ENCODE measurements at places on chromosomes 1 and 21. TPM values are rescaled to one million over a fixed set of nuclear protein-coding genes. Genes with fewer than 3 reads are reported as not detected.

- peak; percentile 46 for ATAC-seq
Observed at GRCh38 chr1:176858433-176858916, 306.0 kb downstream of the ASTN1 start.

The CD53 gene
- 1.1 TPM for total RNA-seq

The OR2W3 gene
- total RNA-seq, result 0.43 TPM

- peak; percentile 66 for ATAC-seq
Observed at GRCh38 chr1:233614173-233614742, 352 bp downstream of the KCNK1 start.

The PEAR1 gene
- 0.41 TPM for total RNA-seq

DNA sequence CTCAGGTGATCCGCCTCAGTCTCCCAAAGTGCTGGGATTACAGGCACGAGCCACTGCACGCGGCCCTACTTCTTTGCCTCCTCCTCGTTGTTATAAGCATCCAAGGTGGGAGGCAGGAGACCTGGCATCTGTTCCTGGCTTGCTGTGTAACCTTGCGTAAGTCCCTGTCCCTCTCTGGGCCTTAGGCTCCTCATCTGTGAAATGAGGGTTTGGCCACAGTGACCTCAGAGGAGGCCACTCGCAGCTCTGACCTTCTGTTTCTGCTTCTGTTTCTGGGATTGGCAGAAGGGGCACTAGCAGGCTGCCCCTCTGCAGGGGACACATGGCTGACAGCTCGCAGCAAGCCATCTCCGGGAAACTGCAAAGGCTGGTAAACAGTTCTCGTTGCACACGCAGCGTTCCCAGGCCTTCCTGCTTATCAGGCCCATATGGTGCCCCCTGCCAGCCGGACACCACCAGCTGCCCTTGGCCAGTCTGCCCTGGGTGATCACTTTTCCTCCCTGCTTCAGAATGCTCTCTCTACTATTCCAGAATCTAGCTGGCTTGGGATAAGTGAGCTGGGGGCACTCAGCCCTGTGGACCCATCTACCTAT, 2.6 kb upstream of the LDLRAP1 start:
- ATAC-seq, result no peak

DNA sequence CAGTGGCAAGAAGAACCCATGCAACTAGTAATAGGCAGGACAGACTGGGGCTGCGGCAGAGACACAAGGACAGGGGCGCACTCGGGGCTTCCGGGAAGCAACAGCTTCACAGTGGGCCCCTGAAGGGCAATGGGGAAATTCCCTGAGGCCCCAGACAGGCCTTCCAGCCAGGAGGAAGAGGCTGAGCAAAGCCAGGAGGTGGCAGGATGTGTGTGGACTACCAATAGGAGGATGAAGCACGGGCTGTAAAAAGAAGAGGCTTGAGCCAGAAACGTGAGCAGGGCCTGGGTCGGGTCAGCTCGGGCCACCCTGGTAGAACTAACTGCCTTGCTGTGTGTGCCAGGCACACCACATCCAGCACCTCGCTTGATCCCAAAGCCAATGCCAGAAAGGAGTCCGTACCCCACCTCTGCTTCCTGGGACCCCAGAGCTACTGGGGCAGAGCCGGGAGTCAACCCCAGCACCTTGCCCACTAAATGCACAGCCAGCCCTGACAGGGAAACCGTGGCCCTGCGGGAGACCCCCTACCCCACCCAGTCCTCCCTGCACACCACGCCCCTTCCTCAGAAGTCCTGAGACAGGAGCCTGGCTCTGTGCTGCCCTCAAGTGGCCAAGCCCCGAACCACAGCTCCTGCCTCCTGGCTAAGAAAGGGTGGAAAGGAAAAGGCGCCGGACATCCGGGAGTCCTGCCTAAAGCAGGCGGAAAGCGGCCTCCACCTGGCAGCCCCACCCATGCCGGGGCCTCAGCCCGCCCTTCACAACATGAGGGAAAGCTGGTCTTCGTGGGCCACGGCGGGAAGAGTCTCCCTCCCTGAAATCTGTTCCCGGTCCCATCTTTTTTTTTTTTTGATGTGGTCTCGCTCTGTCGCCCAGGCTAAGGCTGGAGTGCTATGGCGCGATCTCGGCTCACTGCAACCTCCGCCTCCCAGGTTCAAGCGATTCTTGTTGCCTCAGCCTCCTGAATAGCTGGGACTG, 33.7 kb downstream of the TTC39A start:
- peak; percentile 81 for ATAC-seq

DNA sequence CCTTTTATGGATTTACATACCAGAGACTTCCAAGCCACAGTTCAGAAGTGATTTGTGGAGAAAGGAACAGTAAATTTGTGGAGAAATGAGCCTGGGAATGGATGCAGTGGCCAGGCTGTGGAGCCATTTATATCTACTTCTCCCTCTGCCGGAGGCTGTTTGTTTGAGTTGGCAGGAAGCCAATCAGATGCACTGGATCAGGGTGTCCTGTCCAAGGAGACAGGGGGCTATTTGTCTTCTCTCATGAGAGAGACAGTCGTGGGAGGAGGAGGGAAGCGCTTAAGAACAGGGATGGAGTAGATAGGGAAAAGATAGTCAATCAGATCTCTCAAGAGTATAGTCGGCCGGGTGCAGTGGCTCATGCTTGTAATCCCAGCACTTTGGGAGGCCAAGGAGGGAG, 2.8 kb upstream of the HAPLN2 start:
- no peak for ATAC-seq

The MTF1 gene
- total RNA-seq, result 3.9 TPM

The LCE2A gene
- 1.5 TPM for total RNA-seq

The TNFRSF4 gene
- not detected for total RNA-seq

DNA sequence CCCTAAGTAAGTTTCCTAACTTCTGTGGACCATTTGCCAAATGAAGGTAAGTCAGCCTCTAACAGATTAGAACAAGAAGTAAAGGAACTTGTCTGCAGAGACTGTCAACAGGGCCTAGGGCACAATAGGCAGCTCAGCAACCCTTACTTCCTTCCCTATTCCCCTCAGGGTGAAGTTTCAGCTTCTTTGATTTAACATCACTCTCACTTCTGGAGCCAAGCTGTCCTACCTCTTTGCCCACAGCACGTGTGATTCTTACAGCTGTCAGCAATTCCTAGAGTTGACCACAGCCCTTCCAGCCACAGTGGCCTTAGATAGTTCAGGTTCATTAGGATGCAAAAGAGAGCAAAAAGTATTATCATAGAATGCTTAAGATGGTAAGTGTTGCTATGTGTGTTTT, 7.6 kb upstream of the EIF4G3 start:
- ATAC-seq, result peak; percentile 51

The MPC2 gene
- total RNA-seq, result 52.9 TPM

- ATAC-seq, result peak; percentile 37
Observed at GRCh38 chr1:225464851-225465792, 37.3 kb upstream of the LBR start.

- no peak for ATAC-seq
Observed at GRCh38 chr1:231423648-231424047, 1.6 kb upstream of the EGLN1 start.

The TYW3 gene
- 14.5 TPM for total RNA-seq

DNA sequence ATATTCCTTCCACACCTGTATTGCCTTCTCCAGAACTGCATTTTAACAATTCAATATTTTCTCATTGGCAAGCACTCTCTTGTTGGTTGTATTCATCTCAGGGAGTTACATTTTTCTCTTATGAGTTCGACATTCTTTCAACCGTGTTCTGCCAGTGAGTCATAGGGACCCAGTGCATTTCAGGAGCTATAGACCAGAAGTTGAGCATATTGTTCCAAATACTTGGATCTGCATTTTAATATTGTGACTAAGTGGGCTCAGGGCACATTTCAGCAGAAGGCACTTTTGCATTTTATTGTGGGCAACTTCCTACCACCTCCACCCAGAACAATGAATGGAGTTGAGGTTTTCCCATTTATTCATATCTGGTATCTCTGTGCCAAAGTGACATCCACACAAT, 132.8 kb downstream of the TNFSF18 start:
- peak; percentile 33 for ATAC-seq

GRCh38 chr1:151892190-151892589, 17.1 kb downstream of the THEM4 start:
- no peak for ATAC-seq

DNA sequence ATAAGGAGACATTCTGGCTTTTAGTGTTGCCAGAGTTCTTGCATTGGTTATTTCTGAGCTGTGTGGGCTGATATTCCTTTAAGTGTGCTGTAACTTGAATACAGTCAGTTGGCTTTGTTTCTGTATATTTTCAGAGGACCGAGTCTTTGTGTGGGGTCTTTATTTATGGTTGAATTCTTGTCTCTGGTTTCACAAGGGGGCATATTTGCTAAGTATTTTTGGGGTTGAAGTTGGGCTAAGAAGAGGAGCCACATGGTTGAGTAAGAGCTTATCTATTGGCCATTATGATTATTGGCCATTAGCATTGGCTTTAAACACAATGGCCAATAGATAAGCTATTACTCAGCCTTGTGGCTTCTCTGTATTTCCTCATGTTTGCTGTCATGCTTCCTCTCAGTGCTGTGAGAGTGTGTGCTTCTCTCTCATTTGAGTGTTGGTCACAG, 26.3 kb upstream of the PTGFR start:
- ATAC-seq, result no peak

DNA sequence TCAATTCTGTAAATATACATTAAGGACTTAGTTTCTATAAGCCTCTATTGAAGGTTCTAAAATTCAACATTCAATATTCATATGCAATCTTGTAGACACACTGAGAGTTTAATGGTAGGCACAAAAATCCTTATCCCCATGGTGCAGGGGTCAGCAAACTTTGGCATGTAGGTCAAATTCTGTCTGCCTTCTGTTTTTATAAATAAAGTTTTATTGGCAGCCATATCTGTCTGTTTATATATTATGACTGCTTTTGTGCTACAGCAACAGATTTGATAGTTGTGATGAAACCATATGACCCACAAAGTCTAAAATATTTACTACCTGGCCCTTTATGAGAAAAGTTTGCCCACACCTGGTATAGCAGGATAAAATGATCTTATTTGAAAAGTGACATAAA, 91.2 kb upstream of the PPIH start:
- ATAC-seq, result no peak

DNA sequence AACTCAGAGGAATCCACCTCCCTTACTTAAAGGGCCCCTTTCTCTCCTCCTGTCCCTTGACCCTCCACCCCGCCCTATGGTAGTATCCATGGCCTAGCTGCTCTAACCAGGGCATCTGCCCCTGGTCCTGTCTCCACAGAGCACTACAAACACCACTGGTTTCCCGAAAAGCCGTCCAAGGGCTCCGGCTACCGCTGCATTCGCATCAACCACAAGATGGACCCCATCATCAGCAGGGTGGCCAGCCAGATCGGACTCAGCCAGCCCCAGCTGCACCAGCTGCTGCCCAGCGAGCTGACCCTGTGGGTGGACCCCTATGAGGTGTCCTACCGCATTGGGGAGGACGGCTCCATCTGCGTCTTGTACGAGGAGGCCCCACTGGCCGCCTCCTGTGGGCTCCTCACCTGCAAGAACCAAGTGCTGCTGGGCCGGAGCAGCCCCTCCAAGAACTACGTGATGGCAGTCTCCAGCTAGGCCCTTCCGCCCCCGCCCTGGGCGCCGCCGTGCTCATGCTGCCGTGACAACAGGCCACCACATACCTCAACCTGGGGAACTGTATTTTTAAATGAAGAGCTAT, 1.7 kb downstream of the BTG2 start:
- no peak for ATAC-seq

GRCh38 chr1:35433714-35434113, 123.5 kb downstream of the KIAA0319L start:
- ATAC-seq, result no peak

The ADORA3 gene
- total RNA-seq, result 0.93 TPM

DNA sequence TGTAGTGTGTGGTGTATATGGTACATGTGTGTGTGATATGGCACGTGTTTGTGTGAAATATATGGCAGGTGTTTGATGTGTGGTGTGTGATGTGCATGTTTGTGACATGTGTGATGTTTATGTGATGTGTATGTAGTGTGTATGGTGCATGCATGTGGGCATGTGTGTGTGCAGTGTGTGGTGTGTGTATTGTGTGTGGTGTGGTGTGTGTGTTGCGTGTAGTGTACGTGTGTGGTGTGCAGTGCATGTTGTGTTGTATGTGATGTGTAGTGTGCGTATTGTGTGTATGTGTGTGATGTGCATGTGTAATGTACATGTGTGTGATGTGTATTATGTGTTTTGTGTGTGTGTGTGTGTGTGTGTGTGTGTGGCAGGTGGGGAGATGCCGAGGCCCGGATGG, 65.7 kb downstream of the SLC19A1 start:
- no peak for ATAC-seq

GRCh38 chr1:168732736-168733135, 3.7 kb upstream of the DPT start:
- ATAC-seq, result no peak

DNA sequence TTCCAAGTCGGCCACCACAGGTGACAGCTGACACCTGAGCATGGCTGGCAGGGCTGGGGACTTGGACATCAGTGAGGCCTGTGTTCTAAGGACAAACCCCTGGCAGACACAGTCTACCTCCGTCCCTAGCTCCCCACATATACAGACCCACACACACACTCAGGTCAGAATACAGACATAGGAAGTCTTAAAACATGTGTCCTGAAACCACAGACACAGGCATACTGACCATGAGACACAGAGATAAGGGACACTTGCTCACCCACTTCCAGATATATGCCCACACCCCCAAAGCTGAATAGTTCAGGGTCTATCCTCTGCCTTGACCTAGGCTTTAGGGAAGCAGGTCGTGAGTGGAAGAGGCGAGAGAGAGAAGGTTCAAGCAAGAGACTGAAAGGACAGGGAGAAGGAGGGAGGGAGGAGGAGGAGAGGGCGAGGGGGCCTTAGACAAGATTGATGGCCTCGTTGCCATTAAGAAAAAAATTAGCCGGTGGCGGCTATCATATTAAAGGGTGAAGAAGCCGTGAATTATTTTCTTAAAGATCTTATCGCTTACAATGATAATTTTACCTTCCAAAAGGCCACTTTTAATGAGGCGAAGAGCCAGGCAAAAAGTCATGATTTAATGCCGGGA, 49.9 kb downstream of the TMEM53 start:
- ATAC-seq, result no peak

DNA sequence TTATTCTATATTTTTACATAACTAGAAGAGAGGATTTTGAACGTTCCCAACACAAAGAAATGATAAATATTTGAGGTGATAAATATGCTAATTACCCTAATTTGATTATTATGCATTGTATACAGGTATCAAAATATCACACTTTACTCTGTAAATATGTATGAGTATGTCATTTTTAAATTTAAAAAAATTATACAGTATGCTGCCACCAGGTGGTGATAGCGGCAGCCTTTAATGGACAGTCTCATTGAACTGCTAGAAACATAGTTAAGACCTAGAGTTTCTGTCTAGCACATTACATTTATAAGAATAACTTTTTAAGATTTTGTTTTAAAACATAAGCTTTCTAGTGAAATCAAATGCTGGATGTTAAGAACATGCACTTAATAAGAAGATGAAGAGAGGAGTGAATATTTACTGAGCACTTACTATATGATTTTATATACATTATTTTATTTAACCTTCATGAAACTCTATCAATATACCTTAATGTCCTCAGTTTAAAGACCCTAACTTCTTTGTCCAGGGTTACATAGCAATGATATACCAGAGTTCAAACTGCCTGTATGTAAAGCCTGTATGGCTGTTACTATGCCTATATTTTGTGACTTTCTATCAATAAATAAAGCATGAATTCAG, 207.1 kb downstream of the NUF2 start:
- no peak for ATAC-seq

- ATAC-seq, result no peak
Observed at GRCh38 chr1:157734321-157734720, 33.8 kb upstream of the FCRL3 start.

The OLFM3 gene
- 2.5 TPM for total RNA-seq
